ENCODE measurements at places on chromosomes 6 and 20. TPM values are rescaled to one million over a fixed set of nuclear protein-coding genes. Genes with fewer than 3 reads are reported as not detected.

DNA sequence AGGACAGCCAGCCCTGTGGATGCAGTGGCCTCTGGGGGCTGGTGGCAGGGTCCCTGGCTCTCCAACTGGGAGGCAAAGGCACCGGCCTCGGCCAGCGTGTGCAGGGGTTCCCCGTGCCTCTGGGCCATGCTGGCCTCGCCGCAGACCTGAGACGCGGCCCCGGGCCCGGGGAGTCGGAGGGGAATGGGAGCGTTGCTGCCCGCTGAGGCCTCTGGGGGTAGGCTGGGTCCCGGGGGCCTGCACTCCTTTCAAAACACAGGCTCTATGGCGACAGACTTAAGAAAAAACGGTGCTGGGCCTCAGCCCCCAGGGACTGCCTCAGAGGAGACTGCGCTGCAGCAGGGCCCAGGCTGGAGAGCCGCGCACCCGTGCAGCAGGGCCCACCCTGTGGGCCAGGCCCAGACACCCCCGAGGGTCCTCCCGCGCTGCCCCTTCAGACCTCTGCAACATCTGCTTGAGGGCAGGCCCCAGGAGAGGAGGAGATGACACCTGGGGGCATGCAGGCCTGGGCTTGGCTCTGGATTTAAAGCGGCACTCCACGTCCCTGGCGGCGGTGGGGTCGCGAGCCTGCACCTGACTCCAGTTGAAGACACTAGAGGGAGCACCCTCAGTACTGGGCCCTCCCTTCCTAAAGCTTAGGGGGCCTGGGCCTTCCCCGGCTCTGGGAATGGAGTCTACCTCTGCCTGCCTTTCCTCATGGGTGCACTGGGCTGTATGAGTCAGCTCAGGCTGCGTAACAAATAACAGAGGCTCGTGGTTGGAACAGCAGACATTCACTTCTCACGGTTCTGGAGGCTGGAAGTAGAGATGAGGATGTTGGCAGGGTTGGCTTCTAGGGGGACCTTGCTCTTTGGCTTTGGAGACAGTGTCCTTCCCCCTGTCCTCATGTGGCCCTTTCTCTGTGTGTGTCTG lies 117.4 kb upstream of the RPS6KA2 start:
- no peaks in the 10 kb centered on the region for H3K36me3 ChIP-seq
- no peak for DNase-seq
- no peak overlapping the region for H3K4me3 ChIP-seq
- H3K27me3 ChIP-seq, result no peaks in the 10 kb centered on the region
- H3K4me1 ChIP-seq, result peaks cover 7% of the 10 kb centered on the region

DNA sequence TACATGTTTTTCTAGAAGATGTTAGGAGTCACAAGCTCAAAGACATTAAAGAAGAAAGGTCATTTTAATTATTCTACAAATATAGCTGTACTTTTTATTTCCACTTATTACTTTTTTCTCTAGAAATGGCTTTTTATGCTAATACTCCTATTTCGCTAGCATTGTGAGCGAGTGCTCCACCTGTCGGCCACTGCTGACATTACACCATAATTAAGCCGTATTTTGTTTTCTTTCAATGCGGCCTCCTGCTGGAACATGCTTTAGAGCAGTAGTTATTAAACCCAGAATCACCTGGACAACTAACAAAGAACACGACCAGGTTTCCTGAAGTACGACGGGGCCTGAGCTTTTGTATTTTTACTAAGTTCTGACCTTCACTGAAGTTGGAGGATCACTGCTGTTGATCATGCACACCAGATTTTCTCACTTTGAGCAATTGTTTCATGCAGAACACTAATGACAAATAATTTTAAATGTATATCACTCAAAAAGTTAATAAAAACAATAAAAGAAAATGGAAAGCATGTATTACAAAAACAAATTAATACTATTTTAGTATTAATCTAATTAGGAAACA lies 74.1 kb upstream of the PAK5 start:
- H3K4me3 ChIP-seq, result no peak overlapping the region
- no peaks in the 10 kb centered on the region for H3K36me3 ChIP-seq
- H3K27ac ChIP-seq, result no peak overlapping the region
- peak; percentile 18 for DNase-seq
- peaks cover 2% of the 10 kb centered on the region for H3K4me1 ChIP-seq

GRCh38 chr6:116254297-116255056 lies 602 bp upstream of the TSPYL4 start:
- no peak overlapping the region for H3K27ac ChIP-seq
- H3K4me3 ChIP-seq, result no peak overlapping the region
- H3K27me3 ChIP-seq, result no peaks in the 10 kb centered on the region
- DNase-seq, result no peak

- H3K27ac ChIP-seq, result no peak overlapping the region
- H3K27me3 ChIP-seq, result peaks cover 11% of the 10 kb centered on the region
- H3K36me3 ChIP-seq, result no peaks in the 10 kb centered on the region
- DNase-seq, result no peak
- no peak overlapping the region for H3K4me3 ChIP-seq
- H3K4me1 ChIP-seq, result no peaks in the 10 kb centered on the region
Measured at GRCh38 chr6:42488129-42488528, 36.4 kb upstream of the TRERF1 start.

GRCh38 chr6:24980507-24981385 lies 45.0 kb upstream of the RIPOR2 start:
- no peak overlapping the region for H3K27ac ChIP-seq
- H3K27me3 ChIP-seq, result no peaks in the 10 kb centered on the region
- H3K4me1 ChIP-seq, result peaks cover 19% of the 10 kb centered on the region
- H3K36me3 ChIP-seq, result peaks cover 33% of the 10 kb centered on the region
- no peak for DNase-seq
- H3K4me3 ChIP-seq, result no peak overlapping the region

GRCh38 chr20:46814366-46815232 lies 80.0 kb upstream of the EYA2 start:
- no peak overlapping the region for H3K4me3 ChIP-seq
- no peak overlapping the region for H3K27ac ChIP-seq
- H3K4me1 ChIP-seq, result no peaks in the 10 kb centered on the region
- H3K36me3 ChIP-seq, result no peaks in the 10 kb centered on the region

- H3K36me3 ChIP-seq, result no peaks in the 10 kb centered on the region
- no peaks in the 10 kb centered on the region for H3K27me3 ChIP-seq
- no peaks in the 10 kb centered on the region for H3K4me1 ChIP-seq
- no peak overlapping the region for H3K4me3 ChIP-seq
Measured at GRCh38 chr6:91198588-91199255, 611.9 kb upstream of the MAP3K7 start.

DNA sequence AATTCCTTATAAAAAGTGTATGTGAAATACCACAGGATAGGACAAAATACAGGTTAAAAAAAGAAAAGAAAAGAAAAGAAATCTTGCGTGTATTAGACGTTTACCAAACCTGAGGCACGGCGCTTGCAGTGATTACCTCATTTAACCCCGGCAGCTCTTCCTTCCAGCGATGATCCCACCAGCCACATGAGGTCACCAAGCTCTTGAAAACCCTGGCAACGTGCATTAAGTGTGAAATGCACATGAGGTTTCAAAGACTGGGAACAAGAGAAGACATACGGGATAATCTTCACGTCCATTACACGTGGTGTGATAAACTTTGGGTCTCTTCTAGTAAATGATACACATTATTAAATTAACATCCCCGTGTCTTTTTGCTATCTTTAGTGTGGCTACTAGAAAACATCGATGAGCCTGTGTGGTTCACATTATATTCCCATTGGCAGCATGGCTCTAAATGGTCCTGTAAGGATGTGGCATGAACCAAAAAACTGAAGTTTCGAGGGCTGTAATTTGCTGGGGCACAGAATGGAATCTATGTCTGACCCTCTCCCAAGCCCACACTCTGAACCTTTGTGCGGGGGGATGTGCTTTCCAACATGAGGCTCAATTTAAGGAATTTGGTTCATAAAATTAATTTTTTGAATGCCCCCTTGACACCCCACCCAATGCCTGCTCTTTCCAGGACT lies 59.2 kb upstream of the THBS2 start:
- H3K27ac ChIP-seq, result no peak overlapping the region
- H3K4me3 ChIP-seq, result no peak overlapping the region
- DNase-seq, result no peak

GRCh38 chr6:139271056-139271455 lies 20.7 kb downstream of the TXLNB start:
- no peak overlapping the region for H3K4me3 ChIP-seq
- H3K4me1 ChIP-seq, result no peaks in the 10 kb centered on the region
- H3K27ac ChIP-seq, result no peak overlapping the region
- H3K27me3 ChIP-seq, result no peaks in the 10 kb centered on the region
- DNase-seq, result no peak

DNA sequence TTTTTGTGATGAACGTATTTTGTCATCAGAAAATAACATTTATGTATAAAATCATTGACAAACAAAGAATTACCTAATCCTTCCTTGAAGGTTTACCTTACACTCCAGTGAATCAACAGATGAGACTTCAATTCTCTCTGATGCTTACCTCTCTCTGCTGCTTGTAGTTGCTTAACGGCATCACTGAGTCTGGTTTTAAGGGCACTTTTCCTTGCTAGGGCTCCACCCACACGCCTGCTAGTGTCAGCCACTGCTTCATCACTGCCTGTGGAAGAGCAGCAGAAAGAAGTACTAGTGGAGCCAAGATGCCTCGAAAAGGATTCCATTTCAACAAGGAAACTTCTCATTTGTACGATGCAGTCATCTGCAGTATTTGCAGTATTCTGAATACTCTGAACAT lies 63.0 kb downstream of the FAM229B start:
- H3K27ac ChIP-seq, result no peak overlapping the region
- no peaks in the 10 kb centered on the region for H3K36me3 ChIP-seq
- peaks cover 3% of the 10 kb centered on the region for H3K4me1 ChIP-seq
- no peak overlapping the region for H3K4me3 ChIP-seq
- no peak for DNase-seq
- H3K27me3 ChIP-seq, result peaks cover 13% of the 10 kb centered on the region

- H3K4me3 ChIP-seq, result no peak overlapping the region
- peaks cover 7% of the 10 kb centered on the region for H3K4me1 ChIP-seq
- peaks cover 10% of the 10 kb centered on the region for H3K27me3 ChIP-seq
- DNase-seq, result no peak
- peaks cover 15% of the 10 kb centered on the region for H3K36me3 ChIP-seq
Measured at GRCh38 chr6:32113386-32114352, 4.5 kb upstream of the TNXB start.

GRCh38 chr6:73932866-73933265 lies 236.9 kb downstream of the CD109 start:
- H3K27me3 ChIP-seq, result no peaks in the 10 kb centered on the region
- H3K4me3 ChIP-seq, result no peak overlapping the region
- no peaks in the 10 kb centered on the region for H3K4me1 ChIP-seq
- H3K36me3 ChIP-seq, result no peaks in the 10 kb centered on the region
- no peak overlapping the region for H3K27ac ChIP-seq

DNA sequence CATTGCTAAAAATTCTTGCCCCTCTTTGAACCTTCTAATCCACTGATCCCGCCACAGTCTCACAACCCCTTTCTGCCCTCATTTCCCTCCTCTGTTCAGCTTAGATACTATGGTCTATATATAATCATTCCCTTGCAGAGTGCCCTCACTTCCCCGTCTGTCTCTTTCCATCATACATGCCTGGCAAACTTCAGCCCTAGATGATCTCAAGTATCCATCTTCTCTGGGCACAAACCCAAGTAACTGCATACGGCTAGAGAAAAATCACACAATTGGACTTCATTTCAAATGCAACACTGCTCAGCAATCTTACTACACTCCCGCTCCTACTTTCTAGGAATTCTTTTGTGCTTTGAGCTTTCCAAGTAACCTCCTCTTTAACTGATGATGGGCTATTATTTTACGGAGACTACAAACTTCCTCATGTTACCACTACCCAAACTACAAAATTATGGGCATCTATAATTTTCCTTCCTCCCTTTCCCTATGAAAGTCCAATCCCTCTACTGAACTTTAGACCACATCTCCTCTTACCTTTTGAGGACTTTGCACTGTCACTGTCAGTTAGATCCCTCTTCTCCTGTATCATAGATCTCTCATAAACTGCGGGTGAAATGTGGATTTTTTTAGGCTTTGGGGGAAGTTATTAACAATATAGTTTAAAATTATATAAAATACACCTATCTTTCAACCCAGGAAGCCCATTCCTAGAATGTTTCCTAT lies 135.6 kb downstream of the BTBD9 start:
- H3K4me3 ChIP-seq, result no peak overlapping the region
- no peaks in the 10 kb centered on the region for H3K36me3 ChIP-seq
- no peaks in the 10 kb centered on the region for H3K4me1 ChIP-seq

DNA sequence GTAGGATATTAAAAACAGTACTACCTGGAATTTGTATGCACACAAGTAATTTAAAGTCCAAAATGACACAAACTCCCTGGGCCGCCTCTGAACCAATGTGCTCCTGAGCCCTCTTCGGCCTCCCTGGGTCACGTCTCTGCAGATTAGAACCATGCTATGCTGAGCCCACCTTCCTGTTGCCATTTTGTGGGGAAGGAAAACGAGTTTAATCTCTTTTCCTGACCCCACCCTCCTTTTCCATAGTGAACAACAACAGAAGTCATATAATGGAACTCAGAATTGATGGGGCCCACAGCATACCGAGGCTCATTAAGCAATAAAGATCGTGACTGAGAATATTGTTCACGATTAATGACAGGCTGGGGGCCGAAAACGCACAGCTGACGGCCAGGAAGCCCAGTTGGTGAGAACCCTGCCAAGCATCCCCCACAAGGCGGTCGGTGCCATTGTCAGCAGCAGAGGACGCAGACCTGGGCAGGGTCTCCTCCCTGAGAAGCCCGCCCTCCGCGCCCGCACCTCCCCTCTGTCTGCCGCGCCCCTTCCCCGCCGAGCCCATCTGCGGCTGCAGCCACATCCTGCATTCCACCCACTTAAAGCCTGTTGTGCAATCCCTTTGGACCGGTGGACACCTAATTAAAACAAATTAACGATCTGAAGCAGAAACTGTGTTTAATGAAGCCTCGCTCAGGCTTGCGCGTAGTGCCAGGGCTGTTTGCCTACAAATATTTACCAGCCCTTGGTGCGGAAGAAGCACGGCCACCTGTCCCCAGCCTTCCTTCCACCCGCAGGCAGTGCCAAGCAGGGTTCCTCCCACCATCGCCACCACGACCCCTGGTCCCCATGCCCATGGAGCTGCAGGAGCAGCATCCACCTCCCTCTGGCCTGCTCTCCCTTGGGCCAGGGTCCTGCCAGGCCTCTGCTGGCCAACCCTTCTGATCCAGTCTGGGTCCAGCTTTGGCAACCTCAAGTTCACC lies 68.1 kb downstream of the DLL1 start:
- H3K4me3 ChIP-seq, result no peak overlapping the region
- H3K4me1 ChIP-seq, result peaks cover 11% of the 10 kb centered on the region

- no peak for DNase-seq
- no peak overlapping the region for H3K27ac ChIP-seq
Measured at GRCh38 chr6:13671548-13672127, 40.0 kb downstream of the RANBP9 start.

PERP gene
- total RNA-seq, result 4.6 TPM

RGL2 gene
- 52.6 TPM for total RNA-seq

CDH4 gene
- total RNA-seq, result not detected

TCF15 gene
- not detected for total RNA-seq

EYS gene
- not detected for total RNA-seq

FAM83C gene
- not detected for total RNA-seq

HSPA1A gene
- total RNA-seq, result 92.7 TPM

Data from activated CD4-positive, alpha-beta T cell treated with anti-CD3 and anti-CD28 coated beads, Interleukin-2, amount 10 ng/mL, durations not matched to agents 7 days and 5 days (primary cell).